PC-3 (cell line): ENCODE measurements at places on chromosomes 5 and 9. TPM values are rescaled to one million over a fixed set of nuclear protein-coding genes. Genes with fewer than 3 reads are reported as not detected.

PJA2 gene
- total RNA-seq = 12.8 and 14.3 TPM in 2 replicates

DNA sequence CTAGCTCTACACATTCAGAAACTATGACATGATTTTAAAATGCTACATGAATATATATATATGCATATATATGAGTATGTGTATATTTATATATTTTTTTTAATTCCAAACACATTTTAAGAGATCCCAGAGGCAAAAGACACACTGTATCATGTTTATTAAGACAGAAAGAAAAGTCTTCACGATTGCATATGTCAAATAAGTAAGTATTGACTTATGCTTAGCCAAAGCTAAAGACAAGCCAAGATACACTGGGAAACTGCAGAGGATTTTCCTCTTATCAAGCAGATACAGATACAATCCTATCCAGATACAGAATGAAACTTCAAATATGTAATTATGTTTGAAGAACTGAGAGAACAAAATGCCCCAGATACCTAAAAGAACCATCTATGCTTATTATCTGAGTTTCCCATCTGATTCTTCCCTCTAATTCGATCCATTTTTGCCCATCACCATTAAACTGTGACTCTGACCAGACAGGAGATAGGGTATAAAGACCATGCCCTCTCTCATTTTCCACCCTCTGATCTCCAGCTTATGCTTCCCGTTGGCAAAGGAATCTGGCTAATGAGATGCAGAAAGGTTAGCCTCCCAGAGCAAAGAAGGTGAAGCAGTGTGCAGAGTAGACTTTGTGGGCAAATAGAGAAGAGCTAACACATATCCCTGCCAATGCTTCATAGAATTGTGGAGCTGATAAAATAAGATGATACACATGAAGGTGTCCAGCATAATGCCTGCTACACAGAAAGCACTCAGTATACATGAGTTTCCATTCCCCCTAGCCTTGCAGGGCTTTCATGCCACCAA lies 131.0 kb upstream of the TARS1 start:
- H3K36me3 ChIP-seq = peaks cover 4% of the 10 kb centered on the region; the same call in 1 of the 2 replicates
- peaks cover 48% of the 10 kb centered on the region for H3K4me1 ChIP-seq
- no peak for DNase-seq
- no peak overlapping the region for H3K4me3 ChIP-seq
- peak overlapping the region; percentile 96 for H3K27ac ChIP-seq
- H3K27me3 ChIP-seq = no peaks in the 10 kb centered on the region

- no peak for DNase-seq
- no peaks in the 10 kb centered on the region for H3K27me3 ChIP-seq
- H3K27ac ChIP-seq = no peak overlapping the region
- no peaks in the 10 kb centered on the region; the same call in 1 of the 2 replicates for H3K36me3 ChIP-seq
- H3K4me1 ChIP-seq = no peaks in the 10 kb centered on the region
- no peak overlapping the region for H3K4me3 ChIP-seq
These were observed 211.7 kb downstream of the DENND1A start for GRCh38 chr9:123718188-123718587.

DNA sequence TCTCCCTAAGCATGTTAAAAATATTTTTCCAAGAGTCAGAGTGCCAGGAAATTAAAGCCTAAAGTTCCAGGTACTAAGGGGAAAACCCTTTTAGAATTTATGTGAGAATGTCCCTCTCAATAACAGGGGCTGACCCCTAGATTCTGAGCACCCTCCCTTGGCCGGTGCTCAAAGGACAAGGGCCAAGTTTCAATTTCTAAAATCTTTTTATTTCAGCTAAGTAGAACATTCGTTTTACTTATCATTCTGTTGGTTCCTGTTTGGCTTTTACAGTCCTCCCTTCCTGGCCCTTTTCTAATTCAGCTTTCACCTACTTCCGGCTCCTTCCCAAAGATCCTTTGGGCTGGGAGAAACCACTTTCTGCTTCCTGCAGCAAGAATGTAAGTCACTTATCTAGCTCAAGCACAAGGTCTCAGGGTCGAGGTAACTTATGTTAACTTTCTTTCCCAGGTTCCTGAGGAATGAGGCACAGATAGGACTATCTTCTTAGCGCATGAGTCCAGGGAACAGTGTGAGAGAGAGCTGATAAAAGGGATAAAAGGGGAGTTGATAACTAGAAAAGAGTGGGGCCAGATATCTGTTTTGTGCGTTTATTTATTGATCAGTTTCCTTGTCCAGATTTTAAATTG lies 34.6 kb upstream of the F2RL2 start:
- H3K27ac ChIP-seq = no peak overlapping the region
- H3K36me3 ChIP-seq = no peaks in the 10 kb centered on the region
- no peak for DNase-seq
- no peaks in the 10 kb centered on the region for H3K4me1 ChIP-seq
- H3K4me3 ChIP-seq = no peak overlapping the region

DNA sequence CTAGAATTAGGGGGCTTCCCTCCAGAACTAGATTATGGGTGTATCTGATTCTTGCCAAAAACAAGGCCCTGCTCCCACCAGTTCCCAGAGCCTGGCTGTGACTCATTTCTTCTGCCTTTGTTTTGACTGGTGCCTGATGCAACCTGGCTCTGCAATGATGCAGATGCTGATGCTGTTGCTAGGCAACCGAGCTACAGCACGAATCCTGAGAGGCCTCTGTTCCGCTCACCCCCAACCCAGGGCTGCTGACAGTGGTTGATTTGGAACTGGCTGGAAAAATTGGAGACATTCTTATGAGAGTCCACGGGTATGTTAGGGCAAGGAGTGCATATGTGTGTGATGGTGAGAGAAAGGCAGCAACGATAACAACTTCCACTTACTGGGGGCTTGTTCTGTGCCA lies 100.3 kb downstream of the NSG2 start:
- H3K27ac ChIP-seq = no peak overlapping the region
- no peak overlapping the region for H3K4me3 ChIP-seq
- no peaks in the 10 kb centered on the region for H3K36me3 ChIP-seq
- H3K4me1 ChIP-seq = no peaks in the 10 kb centered on the region

GRCh38 chr9:127133739-127134167 lies 11.3 kb upstream of the ANGPTL2 start:
- H3K27me3 ChIP-seq = no peaks in the 10 kb centered on the region
- no peak for DNase-seq
- H3K4me3 ChIP-seq = no peak overlapping the region
- H3K4me1 ChIP-seq = peaks cover 21% of the 10 kb centered on the region
- H3K36me3 ChIP-seq = no peaks in the 10 kb centered on the region
- no peak overlapping the region for H3K27ac ChIP-seq
